CD4-positive, alpha-beta T cell treated with Interleukin-15 for 1 hour (primary cell): ENCODE measurements at places on chromosomes 3 and 15.

DNA sequence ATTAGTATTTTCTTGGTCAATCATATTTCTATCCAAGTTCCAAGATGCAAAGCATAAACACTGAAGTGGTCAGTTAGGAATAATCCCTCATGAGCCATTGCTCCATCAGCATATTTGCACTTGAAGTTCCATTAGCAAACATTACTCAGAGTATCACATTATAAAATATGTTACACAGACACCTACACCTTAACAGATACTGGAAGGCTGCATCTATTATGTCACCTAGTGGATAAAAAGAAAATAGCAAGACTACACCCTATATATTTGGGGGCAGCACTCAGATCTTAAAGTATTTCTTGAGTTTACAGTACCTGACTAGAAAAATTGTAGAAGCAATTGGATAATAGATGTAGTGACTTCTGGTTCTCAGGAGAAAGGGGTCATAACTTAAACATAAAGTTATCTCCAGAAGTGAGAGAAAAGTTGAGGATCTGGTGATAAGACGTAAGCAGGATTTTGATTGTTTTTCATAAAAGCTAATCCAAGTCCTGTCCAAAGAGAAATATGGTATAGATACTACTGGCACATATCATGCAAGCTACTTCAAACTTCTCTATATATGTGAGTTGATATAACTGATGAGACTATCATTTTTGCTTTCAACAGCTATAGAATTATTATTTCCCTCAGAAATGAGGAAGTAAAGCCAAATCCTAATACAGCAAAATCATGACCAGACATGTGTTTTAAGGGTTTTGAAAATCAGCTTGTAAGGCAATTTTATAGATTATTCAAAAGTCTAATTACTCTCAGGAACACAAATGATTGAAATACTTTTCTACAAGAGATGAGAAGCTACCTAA lies 422.2 kb downstream of the GBE1 start:
- no peak for DNase-seq

DNA sequence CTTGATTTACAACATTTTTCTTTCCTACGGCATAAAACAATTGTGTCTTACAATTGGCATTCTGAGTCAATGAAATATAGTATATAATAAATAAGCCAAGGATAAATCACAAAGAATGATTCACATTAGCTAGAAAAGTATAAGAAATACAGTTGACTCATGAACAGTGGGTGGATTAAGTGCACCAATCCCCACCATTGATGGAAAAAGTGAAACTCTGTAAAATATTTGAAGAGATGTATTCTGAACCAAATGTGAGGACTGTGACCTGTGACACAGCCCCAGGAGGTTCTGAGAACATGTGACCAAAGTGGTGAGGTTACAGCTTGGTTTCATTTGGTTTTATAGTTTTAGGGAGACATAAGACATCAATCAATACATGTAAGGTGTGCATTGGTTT lies 227.5 kb downstream of the ALCAM start:
- DNase-seq: no peak

DNA sequence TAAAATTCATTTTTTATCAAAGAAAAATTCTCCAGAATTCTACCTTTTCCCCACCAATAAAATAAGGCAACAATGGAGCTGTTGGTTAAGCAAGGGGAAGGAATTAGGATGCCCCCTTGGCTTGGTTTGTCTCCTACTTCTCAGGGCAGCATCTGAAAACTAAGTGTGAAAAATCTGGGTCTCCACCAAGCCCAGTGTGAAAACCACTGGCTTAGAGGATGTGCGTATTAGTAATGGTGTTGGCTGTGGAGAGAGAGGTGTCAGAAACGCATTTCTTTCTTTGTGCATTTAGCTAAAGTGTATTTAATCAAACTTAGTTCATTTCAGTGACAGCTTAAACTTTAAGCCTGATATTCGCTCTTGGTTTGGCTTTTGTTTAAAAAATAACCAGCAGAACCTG lies 662.7 kb downstream of the MCTP2 start:
- DNase-seq: no peak

GRCh38 chr3:38383156-38383875 lies 36.7 kb downstream of the XYLB start:
- DNase-seq: no peak

DNA sequence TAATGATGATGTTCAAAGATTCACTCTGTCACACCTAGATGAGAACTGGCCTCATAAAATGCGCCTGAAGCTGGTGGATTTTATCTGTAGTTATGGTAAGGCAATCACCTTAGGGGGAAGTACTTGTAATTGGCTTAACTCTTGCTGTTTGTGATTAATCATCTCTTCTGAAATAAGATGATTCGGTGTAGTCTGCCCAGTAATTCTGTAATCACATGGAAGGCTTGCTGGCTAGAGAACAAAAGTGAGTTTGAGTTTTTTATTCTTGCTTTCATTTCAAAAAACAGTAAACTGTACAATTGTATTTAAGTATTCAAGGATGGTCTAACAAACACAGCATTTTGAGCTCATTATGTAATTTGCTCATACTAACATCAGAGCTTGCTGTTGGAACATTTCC lies 72.1 kb downstream of the OTOL1 start:
- DNase-seq: no peak
